ENCODE measurements at places on chromosomes 3 and 15. TPM values are rescaled to one million over a fixed set of nuclear protein-coding genes. Genes with fewer than 3 reads are reported as not detected.

SSUH2 gene
- 0.51 TPM for total RNA-seq

RAB43 gene
- 6.2 TPM for total RNA-seq

CPLX3 gene
- 25.8 TPM for total RNA-seq

MYLK gene
- 53.5 TPM for total RNA-seq

ARL14 gene
- total RNA-seq: not detected

PCOLCE2 gene
- 136 TPM for total RNA-seq

Measured in right cardiac atrium (tissue), 5 donors.